NCI-H510A treated with DMSO at 0.1 percent for 48 hours (cell line): ENCODE measurements at places on chromosomes 16 and 17.

DNA sequence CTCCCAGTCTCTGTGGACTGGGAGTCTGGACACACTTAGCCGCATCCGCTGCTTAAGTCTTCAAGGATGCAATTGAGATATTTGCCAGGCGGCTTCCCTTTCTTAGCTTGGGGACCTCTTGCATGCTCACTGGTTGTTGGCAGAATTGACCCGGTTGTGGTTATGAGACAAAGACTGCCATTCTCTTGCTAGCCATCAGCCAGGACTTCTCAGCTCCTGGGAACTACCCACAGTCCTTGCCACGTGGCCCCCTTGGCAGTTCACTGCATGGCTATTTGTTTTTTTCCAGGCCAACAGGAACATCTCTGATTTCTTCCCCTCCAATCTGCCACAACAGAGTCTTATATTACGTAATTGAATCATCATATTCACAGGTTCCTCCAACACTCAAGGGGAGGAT is 25.5 kb downstream of the CACNG4 start:
- no peak for DNase-seq

- no peak for DNase-seq
Observed at GRCh38 chr17:48440669-48441068, 10.7 kb upstream of the SKAP1 start.

GRCh38 chr17:35449371-35449931 is 885 bp upstream of the SLFN13 start:
- DNase-seq, result no peak

- DNase-seq, result no peak
Observed at GRCh38 chr16:87060034-87060986, 256.9 kb downstream of the C16orf95 start.

- no peak for DNase-seq
Observed at GRCh38 chr16:832652-833336, 32.3 kb upstream of the GNG13 start.

- DNase-seq, result no peak
Observed at GRCh38 chr16:72234387-72234786, 62.4 kb upstream of the PMFBP1 start.

DNA sequence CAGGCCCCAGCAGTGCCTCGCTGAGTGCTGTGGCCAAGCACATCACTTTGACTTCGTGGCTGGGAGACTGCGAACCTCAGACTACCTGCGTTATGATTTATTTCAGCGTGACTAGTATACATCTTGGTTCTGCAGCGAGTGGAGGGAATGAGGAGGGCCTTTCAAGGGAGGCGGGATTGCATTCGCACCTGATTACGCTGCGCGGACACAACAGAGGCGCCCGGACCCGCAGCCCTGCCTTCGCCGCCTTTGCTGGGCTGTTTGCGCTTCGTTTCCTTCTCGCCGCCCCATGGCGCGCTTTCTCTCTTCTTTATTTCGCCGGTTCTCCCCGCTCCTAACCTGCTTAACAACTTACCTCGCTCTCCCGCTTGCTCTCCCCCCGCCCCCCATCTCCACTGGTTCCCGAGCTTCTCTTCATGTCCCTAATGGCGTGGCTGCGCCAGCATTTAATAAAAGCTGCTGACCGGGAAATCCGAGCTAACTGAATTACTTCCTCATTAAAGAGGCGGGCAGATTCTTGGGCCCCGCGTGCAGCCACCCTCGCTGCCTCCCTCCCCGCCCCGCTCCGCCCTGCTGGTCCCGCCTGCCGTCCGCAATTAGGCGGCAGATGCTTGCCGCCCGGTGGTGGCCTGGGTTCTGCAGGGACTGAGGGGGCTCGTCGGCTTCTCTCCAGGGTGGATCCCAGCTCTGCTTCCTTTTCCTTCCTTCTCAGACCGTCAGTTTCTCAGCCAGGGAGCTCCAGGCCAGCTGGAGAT is 257.6 kb upstream of the SDK2 start:
- peak; percentile 41 for DNase-seq

- DNase-seq, result no peak
Observed at GRCh38 chr16:87425941-87426340, 33.8 kb downstream of the MAP1LC3B start.
